Glomerular endothelial cell (primary cell): ENCODE measurements at places on chromosomes 2 and 18. TPM values are rescaled to one million over a fixed set of nuclear protein-coding genes. Genes with fewer than 3 reads are reported as not detected.

DNA sequence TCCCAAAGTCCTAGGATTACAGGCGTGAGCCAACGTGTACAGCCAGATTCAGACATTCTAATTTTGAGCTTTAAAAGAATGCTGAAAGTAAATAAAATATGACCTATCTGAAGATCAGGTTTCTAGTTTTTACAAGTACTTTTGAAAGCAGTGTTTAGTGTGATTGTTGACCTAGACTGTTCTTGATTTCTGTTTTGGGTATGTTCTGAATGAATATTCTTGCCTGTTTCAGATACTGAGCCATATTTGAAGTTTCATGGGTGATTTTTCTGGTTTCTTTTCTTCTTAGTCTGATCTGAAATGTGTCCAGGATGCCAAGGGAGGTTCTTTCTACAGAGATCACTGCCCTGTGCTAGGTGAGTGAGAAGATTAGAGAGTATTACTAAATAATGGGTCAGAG, 37.2 kb downstream of the MIB1 start:
- no peak for DNase-seq

GRCh38 chr2:241773511-241774418, 2.9 kb upstream of the GAL3ST2 start:
- DNase-seq: no peak

DNA sequence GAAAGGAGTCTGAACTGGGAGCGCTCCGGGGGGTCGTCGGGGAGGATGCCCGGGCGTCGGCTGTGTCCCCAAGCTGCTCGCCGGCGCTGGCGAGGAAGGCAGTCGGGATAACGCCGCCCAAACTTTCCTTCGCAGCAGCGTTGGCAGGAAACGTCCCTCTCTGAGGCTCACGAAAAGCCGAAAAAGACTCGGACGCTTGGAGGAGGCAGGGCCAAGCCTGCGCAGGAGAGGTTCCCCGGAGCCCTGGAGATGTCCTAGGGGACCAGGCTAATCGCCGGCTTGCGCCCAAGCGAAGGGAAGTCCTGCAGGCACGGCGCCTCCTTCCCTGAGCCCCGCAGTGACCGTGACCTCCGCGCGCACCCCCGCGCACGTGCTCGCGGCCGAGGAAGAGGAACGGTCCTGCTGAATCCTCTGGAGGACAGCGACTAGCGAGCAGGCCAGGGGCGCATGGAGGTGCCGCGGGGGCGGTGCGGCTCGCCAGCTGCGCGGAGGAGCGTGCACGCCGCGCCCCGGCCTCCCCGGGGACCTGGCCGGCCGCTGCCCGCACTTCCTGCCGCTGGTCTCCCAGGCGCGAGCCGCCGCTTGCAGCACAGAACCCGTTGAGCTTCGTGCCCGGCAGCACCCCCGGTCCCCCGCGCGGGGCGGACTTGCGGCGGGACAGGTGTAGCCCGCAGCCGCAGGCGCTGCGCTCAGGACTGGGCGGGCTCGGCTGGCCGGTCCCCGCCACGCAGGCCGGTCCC, at the start of gene SH3RF3:
SH3RF3 (plus strand) TSS at position 590 of the 740 bp plus-strand sequence.
- DNase-seq: no peak

GRCh38 chr2:226184940-226185615, 614.5 kb downstream of the IRS1 start:
- DNase-seq: no peak

- DNase-seq: no peak
Measured at GRCh38 chr2:209663139-209663538, 108.5 kb upstream of the UNC80 start.

GRCh38 chr2:143640826-143641225, 511.6 kb downstream of the ARHGAP15 start:
- DNase-seq: no peak

- no peak for DNase-seq
Measured at GRCh38 chr2:54073796-54074195, 41.6 kb upstream of the ACYP2 start.

DNA sequence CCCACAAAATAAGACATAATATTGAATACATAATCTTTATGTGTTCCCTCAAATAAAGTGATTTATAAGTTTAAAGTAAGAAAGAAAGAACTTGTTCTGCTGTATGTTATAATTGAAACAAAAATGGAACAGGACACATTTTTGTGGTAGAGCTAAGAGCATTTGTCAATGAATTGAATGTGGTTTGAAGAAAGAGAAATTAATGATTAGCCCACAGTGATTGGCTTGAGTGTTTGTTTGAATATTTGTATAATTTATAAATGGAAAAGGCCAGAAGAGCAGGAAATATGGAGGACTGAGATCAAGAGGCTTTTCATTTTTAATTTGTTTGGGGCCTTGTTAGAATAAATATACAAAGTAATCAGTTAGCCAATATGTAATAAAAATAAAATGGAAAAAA, 395.1 kb upstream of the CDH19 start:
- no peak for DNase-seq

DNA sequence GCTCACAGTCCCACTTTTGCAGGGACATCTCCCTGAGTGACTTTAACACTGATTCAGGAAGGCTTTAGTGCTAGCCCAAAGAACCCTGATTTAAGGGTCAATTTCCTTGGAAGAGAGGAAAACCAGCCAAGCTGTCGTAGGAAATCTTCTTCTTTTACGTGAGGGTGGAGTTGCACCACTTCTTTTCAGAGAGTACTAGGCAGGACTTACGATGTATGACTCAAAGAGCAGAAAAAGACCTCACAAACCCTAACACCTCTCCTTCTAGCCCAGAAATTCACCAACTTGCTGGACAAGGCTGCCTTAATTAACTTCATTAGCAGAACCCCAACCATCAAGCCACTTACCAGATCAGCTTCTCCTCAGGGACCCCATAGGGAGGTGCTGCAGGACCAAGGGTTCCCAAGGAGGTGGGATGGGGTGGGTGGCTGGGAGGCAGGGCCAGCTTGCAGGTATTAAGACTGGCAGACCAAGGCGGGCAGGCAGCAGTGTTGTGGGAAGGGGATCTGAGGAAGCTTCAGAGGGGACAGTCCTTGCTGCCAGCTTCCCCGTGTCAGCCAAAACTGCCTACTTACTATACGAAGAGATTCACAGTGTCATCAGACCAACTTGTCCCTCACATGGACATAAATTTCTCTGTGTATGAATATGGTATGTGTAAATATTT, 6.7 kb downstream of the SERPINB2 start:
- no peak for DNase-seq

DNA sequence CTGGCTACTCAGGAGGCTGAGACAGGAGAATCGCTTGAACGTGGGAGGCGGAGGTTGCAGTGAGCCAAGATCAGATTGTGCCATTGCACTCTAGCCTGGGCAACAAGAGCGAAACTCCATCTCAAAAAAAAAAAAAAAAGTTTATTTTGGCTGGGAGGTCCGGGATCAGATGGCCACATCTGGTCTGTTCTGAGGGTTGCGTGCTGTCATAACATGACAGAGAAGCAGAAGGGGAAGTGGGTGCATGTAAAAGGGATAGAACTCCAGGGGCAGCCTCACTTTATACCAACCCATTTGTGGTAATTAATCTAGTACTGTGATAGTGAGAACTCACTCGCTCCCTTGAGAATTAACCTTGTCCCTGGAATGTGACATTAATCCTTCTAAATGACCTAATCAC, 101.2 kb downstream of the PTPN4 start:
- DNase-seq: no peak

- no peak for DNase-seq
Measured at GRCh38 chr2:184677171-184677570, 78.8 kb downstream of the ZNF804A start.

DNA sequence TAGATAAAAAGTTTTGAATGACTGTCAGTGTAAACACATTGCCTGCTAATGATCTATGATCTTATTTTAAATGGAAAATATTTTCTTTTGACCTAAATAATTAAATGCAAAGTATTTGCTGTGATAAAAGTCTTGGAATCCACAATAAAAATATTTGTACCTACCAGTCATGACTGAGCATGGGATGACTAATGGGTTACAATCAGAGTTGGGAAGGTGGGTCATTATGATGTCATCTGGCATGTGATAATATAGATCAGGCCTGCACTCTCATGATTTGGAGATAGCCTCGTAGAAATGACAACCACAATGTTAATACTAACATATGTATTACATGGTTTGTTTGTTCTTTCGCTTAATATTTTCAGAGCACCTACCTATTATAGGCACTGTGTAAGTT, 848.8 kb upstream of the KLHL29 start:
- no peak for DNase-seq

DNA sequence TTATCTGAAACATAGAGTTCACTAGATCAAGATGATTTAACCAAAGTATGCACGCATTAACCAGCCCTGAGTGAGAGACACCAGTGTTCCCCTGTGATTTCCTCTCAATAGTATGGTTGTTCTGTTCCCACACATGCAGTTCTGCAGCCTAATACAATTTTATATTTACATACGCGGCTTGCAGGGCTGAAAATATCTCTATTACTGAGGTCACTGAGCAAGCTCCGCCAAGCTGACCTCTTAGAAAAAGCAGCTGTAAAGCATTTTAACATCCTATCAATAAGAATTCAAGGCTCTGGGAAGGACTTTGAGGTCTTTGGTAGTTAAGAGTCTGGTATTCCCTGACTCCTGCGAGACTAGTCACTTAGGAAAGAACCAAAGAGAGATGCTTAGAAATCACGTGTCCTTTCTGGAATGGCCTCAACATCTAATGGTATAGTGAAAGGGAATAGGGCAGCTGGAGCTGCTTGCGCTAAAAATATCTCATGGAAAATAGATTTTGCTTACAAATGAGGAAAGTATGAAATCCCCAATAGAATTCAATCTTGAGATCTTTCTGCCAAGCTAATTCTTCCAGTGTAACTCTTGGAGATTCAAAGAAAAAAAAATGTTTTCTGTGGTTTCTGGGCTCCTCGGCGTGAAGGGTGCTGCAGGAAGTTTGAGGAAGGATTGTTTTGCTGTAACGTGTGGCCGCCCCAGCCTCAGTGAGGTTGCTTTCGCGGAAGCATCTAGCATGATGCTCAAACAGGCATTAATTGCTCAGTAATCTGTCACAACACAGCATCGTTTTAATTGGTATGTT, 59.2 kb downstream of the DOCK10 start:
- no peak for DNase-seq

DNA sequence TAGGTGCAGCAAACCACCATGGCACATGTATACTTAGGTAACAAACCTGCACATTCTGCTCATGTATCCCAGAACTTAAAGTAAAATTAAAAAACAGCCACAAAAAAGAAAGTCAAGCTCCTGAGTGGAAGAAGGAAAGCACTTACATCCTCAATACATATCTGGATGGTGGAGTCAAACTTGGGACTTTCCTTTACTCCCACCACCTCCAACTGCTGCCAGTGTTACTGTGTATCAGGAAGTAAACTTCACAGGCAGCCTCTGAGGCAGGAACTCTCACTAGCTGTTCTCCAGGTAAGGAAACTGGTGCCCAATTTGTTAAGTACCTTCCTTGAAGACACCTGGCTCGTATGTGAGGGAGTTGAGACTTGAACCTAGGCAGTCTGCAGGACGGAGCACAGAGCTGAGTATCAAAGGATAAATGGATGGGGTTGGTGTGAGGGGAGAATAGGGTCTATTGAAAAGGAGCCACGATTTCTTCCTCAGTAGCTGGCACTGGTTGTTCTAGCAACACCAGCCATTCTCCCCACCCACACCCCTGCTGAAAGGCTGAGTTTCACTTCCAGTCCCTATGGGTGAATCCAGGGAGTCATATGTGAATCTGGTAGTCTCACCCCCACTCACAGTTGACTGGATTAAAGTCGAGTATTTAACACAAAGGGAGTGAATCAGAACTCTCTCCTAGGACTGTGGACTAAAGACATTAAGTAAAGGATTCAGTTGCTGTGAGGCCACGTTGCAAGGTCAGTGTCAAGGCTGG, 50.0 kb upstream of the GPR39 start:
- DNase-seq: no peak

- no peak for DNase-seq
Measured at GRCh38 chr2:235493775-235494715, at the start of gene AGAP1. Gene AGAP1 (plus strand): TSS chr2:235494043.

DNA sequence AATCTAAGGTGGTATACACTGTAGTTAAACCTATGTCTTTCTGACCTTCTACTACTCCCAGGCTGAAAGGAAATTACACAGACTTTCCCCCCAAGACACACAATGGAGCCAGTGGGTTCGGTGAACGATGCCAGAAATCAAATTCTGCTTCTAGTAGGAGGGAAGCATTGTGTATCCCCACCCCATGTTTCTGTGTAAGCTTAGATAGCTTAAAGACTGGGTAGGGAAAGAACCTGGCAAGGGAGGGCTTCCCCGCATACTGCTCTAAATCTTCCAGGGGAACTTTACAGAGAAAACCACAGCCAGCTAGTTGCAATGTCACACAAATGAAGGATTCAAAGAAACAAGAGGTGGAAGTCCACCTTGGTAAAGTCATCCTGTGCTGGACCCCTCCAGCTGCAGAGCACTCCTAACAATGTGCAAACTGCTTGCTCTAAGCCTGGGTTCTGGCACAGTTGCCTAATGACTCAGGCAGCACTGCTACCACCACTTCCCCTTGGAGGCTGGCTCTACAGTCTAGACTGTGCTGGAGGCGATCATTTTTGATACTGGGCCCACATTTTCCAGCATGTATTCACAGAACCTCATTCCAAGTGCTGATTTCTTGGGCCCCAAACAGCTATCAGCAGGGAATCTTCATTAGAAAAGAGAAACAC, 47.5 kb downstream of the TRIB2 start:
- no peak for DNase-seq

DNA sequence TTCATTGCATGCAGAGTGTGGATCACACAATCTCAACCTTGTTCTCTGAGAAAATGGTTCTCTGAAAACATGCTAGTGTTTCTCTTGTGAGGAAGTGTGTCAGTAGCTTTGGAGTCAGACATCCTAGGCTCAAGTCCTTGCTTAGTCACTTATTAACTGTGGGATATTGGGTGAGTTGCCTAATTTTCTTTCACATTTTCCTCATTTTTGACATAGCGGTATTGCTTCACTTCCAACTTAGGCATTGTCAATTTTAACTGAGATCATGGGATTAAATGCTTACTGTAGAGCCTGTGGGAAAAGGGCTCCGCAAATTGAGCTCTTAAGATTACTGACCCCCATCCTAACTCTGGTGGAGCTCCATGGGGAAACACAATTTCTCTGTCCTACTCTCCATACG, 622.2 kb downstream of the CNTNAP5 start:
- DNase-seq: no peak

Gene PID1
- total RNA-seq: 0.68 and 0.99 TPM in 2 replicates

Gene CNDP1
- not detected in 2 replicates for total RNA-seq

Gene NOSTRIN
- 20.1 and 21.3 TPM in 2 replicates for total RNA-seq

Gene UPP2
- not detected in 2 replicates for total RNA-seq

Gene DSG2
- 15.5 TPM in 2 replicates for total RNA-seq

Gene OTOS
- not detected in 2 replicates for total RNA-seq

Gene SLC4A5
- total RNA-seq: 0.10 and 0.18 TPM in 2 replicates

Gene DNMT3A
- total RNA-seq: 15.8 and 19.6 TPM in 2 replicates

Gene NOL4
- total RNA-seq: 0.05 TPM in 1 of 2 replicates, not detected in the other

Gene EIPR1
- 40.7 and 52.8 TPM in 2 replicates for total RNA-seq

Gene ZC3H6
- 2.5 and 3.2 TPM in 2 replicates for total RNA-seq

Gene DAW1
- 0.58 TPM in 1 of 2 replicates, not detected in the other for total RNA-seq
